Mucosa of gallbladder (tissue), 1 donor: ENCODE measurements at places on chromosomes 2 and 18.
A peak's percentile ranks its signal among the peaks of the same experiment; 100 is the strongest.

DNA sequence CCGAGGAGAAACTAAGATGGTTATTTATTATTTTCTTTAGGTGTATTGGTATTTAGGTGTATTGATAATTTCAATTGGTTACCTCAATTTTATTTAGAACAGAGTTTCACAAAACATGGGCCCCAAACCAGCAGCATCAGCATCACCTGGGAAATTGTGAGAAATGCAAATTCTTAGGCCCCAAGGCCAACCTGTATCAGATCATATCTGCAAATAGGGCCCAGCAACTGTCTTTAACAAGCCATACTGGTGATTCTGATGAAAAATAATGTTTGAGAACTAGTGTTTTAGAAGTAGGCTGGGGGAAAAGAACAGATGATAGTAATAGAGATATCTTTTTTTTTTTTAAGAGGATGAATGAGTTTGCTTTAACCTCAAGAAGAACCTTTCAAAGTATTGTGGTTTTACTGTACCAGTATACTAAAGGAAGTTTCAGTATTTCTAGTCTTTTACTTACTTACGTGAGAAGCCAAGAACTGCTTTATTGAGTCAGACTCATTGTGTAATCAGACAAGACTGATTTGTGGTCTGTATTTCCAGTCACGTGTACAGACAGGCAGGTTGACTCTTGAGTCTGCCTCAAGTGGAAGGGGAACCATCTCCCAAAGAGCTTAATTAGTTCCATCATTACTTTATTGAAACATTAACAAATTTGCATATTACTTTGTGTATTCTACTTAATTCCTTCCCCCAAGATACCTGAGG, 60.4 kb upstream of the GAREM1 start:
- no peak for DNase-seq

DNA sequence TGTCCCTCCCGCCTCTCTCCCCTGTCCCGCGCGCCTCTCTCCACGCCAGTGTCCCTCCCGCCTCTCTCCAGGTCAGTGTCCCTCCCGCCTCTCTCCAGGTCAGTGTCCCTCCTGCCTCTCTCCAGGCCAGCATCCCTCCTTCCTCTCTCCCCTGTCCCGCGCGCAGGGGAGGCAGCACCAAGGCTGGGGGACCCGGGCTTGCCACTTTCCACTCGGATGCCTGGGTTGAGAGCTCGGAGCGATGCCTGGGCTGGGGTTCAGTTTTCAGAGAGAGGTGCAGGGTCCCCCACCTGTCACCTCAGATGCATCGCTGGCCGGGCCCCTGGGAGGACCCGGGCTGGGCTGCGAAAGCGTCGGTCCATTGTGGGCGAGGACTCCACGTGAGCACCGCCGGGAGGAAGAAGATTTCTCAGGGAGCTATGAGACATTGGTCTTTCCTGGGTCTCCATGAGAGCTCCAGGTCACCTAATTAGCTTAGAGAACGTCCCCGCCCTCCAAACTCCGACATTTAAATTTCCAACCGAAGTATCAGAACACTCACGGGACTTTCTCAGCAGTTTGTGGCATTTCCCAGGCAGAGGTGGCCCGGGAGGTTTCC, 2.1 kb downstream of the FBLN7 start:
- DNase-seq, result no peak

DNA sequence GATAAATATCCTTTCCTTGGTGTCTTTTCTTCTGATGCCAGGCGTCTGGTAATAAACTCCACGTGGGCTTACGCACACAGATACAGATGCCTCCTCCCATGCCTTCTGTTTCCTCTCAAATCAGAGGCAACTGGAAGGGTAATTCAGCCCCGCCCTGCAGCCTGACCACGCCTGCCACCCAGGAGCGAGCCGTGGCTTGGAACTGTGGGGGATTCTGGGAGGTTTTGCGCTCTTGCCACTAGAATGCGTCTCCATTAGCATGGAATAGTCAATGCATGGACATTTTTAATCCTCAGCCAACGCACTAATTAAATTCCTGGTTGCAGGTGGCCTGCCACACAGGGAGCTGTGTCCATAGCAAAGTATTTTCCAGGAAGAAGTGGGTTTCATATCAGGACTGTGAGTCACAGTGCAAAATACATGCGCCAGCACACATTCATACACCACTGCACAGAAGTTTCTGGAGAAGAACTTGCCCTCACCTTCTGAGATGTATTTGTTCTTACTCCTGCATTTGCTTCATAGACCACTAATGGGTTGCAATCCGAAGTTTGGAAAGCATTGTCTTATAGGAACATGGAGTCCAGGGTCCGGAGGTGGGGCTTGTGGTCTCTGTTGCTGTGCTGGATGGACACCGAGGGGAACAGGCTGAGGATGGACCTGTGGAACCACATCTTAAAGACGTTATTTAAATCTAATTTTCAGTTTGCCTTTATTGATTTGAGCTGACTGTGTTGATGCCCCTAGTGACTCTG, 151.4 kb downstream of the LDLRAD4 start:
- no peak for DNase-seq

GRCh38 chr18:22342625-22343024, 75.1 kb downstream of the CTAGE1 start:
- DNase-seq, result no peak

- DNase-seq, result peak; percentile 42
Observed at GRCh38 chr18:69400253-69400975, at the start of gene DOK6. Gene DOK6 (plus strand): TSS chr18:69400888.

DNA sequence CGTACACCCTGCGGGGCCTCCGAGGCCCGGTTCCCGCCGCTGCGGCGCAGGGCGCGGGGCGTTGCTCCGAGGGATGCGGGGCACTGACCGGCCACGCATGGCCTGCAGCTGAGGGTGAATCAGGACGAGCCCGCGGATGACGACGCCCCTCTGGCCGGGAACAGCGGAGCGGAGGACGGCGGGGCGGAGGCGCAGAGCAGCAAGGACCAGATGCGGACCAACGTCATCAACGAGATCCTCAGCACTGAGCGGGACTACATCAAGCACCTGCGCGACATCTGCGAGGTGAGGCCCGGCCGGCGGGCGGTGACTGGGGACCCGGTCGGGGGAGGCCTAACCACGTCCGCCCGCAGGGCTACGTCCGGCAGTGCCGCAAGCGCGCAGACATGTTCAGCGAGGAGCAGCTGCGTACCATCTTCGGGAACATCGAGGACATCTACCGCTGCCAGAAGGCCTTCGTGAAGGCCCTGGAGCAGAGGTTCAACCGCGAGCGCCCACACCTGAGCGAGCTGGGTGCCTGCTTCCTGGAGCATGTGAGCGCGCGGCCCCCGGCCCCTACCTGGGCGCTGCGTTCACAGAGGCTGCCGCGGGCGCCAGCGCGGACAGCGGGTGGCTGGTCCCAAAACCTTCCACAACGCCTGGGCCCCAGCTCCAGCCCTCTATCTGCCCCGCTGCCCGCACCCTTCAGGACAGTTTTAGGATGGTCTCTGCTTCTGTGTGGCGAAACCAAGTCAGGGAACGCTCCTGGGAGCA, 53.2 kb downstream of the FAM168B start:
- DNase-seq, result no peak

- DNase-seq, result no peak
Observed at GRCh38 chr18:79167526-79168190, 98.5 kb downstream of the ATP9B start.
